Endothelial cell (in vitro differentiated cells): ENCODE measurements at places on chromosomes 5 and 9.

GRCh38 chr5:1336106-1336561 lies 8.8 kb downstream of the CLPTM1L start:
- DNase-seq: no peak

DNA sequence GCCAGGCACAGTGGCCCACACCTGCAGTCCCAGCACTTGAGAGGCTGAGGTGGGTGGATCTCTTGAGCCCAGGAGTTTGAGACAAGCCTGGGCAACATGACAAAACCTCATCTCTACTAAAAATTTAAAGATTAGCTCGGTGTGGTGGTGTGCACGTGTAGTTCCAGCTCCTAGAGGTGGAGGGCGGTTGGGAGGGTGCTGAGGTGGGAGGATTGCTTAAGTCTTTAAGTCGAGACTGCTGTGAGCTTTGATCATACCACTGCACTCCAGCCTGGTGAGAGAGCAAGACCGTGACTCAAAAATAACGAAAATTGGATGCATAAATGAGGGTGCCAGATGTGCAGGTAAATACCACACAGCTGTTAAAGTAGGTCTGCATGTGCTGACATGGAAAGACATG lies 39.3 kb upstream of the TDRD7 start:
- no peak for DNase-seq

- DNase-seq: no peak
Observed at GRCh38 chr5:145636371-145636770, 198.8 kb downstream of the PRELID2 start.

- no peak for DNase-seq
Observed at GRCh38 chr9:108783731-108784495, 71.9 kb downstream of the ACTL7B start.

- no peak for DNase-seq
Observed at GRCh38 chr5:128060644-128061385, 22.8 kb upstream of the SLC12A2 start.

GRCh38 chr9:109205526-109205925 lies 38.5 kb upstream of the FRRS1L start:
- DNase-seq: no peak

- peak; percentile 19 for DNase-seq
Observed at GRCh38 chr9:75889977-75890471, 449 bp upstream of the PCSK5 start.
